NCI-H2081 (cell line): ENCODE measurements at places on chromosomes 6 and 20.
A peak's percentile ranks its signal among the peaks of the same experiment; 100 is the strongest.

DNA sequence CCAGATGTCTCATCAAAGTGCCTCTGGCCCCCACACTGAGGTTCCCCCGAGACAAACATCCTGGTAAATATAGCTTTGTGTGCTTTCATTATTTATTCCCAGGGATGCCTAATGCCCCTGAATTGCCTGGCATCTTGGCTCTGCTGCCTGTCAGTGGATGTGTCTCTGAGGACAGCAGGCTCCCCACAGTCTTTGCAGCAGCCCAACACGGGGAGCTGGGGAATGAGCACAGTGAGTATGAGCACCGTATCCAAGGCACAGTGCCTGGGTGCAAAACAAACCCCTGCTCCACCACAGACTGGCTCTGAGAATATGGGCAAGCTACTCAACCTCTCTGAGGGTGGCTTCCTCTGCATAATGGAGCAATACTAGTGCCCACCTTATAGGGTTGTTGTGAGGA, 165.9 kb downstream of the PTPRT start:
- no peak for DNase-seq

- DNase-seq = no peak
These were observed 53.6 kb downstream of the SCML4 start for GRCh38 chr6:107770541-107770940.

DNA sequence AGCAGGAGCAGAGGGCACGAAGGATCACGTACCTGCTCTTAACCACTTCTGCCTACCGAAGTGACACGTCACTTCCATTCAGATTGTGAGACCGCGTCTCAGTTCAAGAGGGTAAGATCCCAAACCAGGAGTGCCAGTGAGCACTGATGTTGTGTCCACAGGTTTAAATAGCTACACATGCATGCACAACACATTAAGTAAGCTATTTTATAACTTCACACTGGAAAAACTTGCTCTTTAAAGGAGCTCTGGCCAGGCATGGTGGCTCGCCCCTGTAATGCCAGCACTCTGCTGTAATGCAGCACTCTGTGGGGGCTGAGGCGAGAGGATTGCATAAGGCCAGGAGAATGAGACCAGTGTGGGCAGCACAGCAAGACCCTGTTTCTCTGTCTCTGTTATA, 21.1 kb downstream of the ABHD12 start:
- no peak for DNase-seq

GRCh38 chr20:60634491-60635172, 617.4 kb upstream of the CDH4 start:
- no peak for DNase-seq

GRCh38 chr6:23994013-23994412, 132.0 kb upstream of the NRSN1 start:
- no peak for DNase-seq

- no peak for DNase-seq
These were observed 47.5 kb upstream of the ADGRF5 start for GRCh38 chr6:46969206-46969605.

GRCh38 chr6:116518621-116519368, 7.4 kb downstream of the CALHM5 start:
- no peak for DNase-seq

GRCh38 chr6:91606148-91606901, 1019.5 kb upstream of the MAP3K7 start:
- DNase-seq = no peak

GRCh38 chr6:118304321-118304720, 243.8 kb upstream of the PLN start:
- no peak for DNase-seq

DNA sequence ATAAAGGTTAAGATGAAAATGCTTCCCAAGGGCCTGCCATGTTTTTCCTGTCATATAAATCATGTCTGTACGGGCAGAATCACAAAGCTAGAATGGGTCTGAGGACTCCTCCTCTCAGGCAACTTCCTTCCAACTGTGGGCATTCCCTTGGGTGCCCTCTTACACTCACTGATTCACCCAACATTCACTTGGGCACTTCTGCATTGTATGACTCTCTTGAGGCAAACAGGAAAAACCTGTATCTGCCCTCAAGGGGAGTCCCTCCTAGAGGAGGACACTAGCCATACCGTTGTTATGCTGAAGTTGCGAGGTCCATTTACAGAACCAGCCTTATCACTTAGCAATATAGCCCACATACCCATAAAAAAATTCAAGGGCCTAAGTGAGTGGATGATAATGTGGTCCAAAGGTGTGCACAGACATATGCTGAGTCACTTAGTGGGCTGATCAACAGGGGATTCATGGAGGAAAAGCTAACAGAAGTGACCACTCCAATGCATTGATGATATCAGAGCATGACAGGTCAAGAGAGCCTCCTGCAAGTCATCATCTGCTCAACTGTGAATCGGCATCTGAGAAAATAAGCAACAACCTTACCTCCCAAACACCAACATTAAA, 131.1 kb downstream of the ATXN1 start:
- no peak for DNase-seq

DNA sequence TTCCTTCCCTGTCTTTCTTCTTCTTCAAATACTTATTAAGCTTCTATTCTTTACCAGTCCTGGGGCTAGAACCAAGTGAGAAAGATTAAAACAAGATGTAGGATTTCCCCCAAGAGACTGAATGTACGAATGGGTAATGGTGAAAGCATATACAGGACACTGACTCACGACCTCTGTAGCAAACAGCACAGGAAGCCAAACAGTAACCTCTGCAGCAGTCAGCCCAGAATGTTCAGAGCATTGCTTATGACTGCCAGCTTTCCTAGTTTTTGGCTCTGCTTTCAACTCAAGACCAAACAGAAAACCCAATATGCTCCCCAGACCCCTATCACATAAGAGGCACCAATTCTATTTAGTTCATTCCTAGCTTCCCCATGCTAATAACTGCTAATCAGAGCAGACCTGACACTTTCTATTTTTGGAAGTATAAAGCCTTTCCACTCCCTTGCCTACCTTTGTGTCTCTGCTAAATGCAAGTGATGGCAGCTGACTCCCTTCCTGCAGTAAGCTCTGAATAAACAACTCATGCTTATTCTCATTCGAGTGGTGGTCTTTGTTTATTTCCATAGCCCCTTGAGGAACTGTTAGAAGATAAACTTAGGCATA, 690.6 kb downstream of the EPM2A start:
- no peak for DNase-seq

- DNase-seq = no peak
These were observed 32.1 kb downstream of the COL20A1 start for GRCh38 chr20:63325021-63325471.

DNA sequence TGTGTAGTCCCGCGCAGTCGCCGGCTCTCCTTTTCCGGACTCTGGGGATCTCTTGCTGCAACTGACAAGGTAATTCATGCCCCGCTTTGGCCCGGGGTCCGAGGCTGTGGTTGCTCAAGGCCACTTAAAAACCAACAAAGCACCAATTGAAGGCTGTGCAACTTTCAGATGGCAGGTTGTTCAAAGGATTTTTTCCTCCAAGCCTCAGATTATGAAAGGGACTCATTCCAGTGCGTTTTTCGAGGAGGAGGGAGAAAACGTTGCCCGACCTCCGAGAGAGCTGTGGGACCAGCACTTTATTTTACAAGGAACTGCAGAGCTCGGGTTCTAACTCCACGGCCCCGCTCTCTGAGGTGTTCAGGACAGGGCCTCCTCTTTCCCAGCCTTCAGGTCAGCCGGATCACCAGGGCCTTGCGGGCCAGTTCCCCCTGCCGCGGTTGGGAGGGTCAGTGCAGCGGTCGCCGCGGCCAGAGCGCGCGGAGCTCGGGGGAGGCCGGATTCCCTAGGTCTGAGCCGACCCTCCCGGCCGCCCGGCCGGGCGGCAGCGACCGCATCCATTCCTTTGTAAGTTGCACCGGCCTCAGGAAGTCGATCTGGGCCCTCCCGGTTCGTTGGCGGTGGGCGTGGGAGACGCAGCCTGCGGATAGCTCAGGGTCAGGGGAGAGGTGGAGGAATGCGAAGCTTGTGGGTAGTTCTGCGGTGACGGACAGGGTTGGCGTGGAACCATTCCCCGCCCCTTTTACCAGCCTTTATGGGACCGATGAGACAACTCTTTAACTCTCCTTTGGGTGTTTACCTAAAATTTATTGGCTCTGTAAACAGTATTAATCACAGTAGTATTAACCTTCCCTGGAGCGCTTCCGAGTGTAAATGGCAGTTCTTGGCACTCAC, 1.6 kb downstream of the UTRN start:
- DNase-seq = no peak

GRCh38 chr20:34949120-34949519, 6.5 kb downstream of the GSS start:
- no peak for DNase-seq

DNA sequence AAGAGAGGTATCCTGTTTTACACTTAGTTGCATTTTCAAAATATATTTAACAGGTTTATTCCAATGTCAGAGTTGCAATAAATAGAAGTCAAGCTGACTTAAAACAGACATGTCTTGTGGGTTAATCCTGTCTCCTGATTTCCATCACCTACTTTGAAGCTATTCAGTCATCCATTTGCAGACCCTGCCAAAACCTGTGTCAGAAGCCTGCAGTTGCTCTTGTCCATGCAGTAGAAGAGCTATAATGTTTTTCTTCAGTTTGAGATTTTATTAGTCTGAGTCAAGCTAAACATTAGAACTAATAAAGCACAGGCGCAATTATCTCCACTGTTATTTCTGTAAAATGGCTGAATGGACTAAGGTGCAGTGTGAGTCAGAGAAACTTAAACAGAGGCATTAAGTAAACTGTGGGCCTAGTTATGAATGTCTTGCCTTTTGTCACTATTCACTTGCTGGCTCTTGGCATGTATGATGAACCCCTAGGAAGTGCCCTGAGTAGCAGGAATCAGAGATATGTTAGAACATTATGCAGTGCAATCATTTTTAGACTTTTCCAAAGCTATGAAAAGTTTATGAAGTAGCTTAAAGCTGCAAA, 11.0 kb upstream of the HDGFL1 start:
- DNase-seq = no peak

DNA sequence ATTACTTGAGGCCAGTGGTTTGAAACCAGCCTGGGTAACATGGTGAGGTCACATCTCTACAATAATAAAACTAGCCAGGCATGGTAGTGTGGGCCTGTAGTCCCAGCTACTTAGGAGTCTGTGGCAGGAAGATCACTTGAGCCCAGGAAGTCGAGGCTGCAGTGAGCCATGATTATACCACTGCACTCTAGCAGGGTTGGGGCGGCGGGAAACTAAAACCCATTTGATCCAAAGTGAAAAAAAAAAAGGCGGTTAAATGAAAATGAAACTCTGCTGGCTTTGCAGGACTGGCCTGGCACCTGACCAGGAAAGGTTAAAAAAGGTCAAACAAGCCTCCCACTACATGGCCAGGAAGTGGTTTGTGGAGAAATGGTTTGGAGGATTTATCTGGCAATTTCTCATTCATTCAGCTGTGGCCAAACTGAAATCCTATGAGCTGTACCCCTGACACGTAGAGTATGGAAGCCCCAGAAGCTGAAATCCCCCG, 36.6 kb downstream of the MTRES1 start:
- DNase-seq = no peak

- DNase-seq = no peak
These were observed 33.8 kb upstream of the NT5E start for GRCh38 chr6:85416049-85416448.

DNA sequence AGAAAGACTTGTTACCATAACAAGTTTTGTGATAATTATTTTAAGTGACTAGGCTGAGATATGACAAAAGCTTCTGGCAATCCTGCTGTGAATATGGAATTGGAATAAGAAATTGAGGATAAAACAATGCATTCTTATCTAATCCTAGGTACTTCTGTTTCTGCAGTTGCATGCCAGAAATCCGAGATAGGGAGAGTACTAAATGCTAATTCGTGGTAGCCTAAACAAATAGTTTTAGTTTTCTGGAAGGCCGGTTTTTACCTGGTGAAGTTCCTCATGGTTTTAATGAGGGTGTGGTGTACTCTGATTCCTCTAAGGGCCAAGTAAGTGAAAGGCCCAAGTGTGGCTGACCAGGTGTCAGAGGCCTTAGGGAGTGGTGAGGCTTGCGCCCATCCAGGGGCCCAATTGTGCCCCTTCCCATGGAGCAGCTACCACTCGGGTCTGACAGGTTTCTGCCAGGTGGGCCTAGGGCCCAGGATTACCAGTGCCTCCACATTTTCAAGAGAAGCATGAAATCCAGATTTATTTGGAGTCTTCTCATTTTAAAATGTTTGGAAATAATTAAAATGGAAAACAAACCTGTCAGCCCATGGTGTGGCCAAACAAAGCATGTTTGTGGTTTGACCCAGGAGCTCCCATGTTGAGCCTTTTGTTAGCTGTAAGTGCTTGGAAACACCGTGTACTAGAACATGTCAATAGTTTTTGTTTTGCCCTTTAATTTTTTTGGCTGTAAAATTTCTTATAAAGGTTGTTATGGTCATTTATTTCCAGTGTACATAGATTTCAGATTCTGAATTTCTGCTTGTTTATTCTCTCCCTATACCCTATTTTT, 6.6 kb downstream of the PLCB4 start:
- peak; percentile 48 for DNase-seq

DNA sequence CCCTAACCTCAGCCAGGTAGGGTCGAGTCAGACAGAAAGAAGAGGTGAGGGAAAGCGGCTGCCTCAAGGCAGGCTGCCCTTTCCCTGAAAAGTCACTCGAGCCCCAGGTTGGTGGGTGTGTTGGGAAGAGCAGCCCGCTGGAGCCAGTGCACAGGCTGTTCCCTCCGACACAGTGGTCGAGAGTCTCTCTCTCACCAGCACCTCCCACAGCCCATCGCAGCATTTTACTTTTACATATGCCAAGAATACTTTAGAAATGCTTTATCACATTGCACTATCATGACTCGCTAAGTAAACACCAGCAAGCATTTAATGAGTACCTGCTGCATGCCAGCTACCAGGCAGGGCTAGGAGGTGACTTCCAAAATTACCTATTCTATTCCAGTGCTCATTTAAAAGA, 1.7 kb downstream of the PRPH2 start:
- DNase-seq = no peak

DNA sequence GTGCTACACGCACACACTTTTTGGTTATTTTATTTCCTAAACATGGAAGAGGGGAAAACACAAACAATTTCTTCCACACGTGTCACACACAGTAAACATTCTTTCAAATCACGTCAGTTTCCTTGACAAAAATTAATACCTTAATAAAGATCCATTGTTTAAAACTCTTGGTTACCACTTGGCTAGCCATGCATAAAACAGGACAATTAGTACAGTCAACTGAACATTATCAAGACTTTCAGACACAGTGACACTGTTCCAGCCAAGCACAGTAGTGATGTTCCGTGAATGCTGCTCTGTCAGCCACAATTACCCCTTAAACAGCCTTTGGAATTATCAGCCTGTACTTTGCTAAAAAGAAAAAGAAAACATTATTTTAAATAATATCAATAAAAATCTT, 50.8 kb downstream of the GMDS start:
- DNase-seq = no peak

DNA sequence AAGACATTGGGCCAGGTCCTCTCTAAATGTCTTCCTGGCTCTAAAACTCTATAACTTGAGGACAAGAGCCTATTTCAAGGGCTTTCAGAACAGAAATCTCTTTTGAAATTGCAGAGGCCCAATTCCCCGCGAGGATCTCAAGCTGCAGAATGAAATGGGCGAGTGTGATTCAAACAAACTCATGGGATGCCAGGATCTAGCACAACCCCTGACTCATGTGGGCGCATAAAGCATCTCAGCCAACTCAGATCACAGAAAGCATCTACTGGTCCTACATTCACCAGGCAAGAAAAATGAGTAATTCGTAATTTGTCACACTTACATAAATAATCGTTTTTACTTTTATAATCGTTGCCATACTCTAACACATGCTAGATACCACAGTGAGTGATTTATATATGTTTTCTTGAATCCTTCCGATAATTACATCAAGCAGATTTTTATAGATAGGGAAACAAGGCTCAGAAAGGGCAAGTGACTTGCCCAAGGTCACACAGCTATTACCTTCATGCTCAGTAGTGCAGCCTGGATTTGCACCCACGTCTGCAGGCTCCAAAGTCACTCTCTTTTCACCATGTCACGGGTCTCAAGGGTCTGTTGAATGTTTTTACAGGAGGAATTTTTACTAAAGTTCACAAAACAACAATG, 26.2 kb downstream of the FOXF2 start:
- no peak for DNase-seq
